ENCODE measurements at places on chromosomes 12 and 14. TPM values are rescaled to one million over a fixed set of nuclear protein-coding genes. Genes with fewer than 3 reads are reported as not detected.

Gene TAS2R20
- not detected for polyA plus RNA-seq

Gene PSMD9
- 20.5 TPM for polyA plus RNA-seq

Gene PRB2
- polyA plus RNA-seq = not detected

Gene KRT77
- not detected for polyA plus RNA-seq

Gene GPR135
- polyA plus RNA-seq = 2.2 TPM

Gene WSB2
- polyA plus RNA-seq = 327 TPM

Gene GPR132
- polyA plus RNA-seq = 0.20 TPM

Gene INSM2
- 5.3 TPM for polyA plus RNA-seq

Gene ACACB
- 2.9 TPM for polyA plus RNA-seq

Gene GPHB5
- polyA plus RNA-seq = not detected

Gene LBHD2
- polyA plus RNA-seq = not detected

Gene PDE3A
- polyA plus RNA-seq = 2.7 TPM

Gene ASIC1
- polyA plus RNA-seq = 20.6 TPM

Gene AQP2
- polyA plus RNA-seq = not detected

Gene CLEC4A
- polyA plus RNA-seq = 3.8 TPM

Gene SERPINA5
- not detected for polyA plus RNA-seq

Gene PMCH
- polyA plus RNA-seq = 2.1 TPM

Measured in Purkinje cell (primary cell).